ENCODE measurements at places on chromosomes 3 and 15.

GRCh38 chr3:73602170-73602569, 22.6 kb downstream of the PDZRN3 start:
- no peak for DNase-seq

- DNase-seq: no peak
Observed at GRCh38 chr3:121473001-121473400, 72.8 kb downstream of the POLQ start.

- peak; percentile 65 for DNase-seq
Observed at GRCh38 chr3:113212150-113212843, 940 bp downstream of the BOC start.

DNA sequence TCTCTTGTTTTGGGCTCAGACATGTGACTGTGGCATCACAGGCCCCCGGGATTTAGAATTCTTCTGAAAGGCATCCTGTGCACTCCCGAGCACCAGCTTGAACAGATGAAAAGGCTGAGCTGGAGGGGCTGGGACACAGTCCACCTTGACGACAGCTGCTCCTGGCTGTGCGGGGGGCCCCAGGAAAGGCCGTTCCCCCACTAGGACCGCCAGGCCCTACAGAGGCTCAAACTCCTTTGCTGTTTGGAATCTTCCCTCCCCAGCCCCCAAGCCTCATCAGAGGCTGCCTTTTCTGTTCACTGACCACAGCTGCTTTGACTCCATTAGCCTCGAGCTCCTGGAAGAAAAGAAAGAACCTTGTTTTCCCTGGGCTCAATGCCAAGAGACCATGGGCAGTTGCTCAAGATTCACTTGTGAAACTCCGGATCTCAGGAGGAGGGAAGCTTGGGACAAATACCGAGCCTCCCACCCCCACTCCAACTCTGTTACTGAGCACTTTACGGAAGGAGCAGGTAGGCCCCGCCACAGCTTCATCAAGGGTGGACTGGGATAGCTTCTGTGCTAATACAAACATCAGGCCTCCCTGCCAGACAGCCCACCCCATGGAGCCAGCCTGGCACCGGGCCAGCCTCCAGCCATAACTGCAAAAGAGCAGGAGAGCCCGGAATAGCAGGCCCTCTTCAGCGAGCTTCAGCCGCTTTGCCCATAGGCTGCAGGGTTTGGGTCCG, 15.7 kb downstream of the CIDEC start:
- peak; percentile 92 for DNase-seq

DNA sequence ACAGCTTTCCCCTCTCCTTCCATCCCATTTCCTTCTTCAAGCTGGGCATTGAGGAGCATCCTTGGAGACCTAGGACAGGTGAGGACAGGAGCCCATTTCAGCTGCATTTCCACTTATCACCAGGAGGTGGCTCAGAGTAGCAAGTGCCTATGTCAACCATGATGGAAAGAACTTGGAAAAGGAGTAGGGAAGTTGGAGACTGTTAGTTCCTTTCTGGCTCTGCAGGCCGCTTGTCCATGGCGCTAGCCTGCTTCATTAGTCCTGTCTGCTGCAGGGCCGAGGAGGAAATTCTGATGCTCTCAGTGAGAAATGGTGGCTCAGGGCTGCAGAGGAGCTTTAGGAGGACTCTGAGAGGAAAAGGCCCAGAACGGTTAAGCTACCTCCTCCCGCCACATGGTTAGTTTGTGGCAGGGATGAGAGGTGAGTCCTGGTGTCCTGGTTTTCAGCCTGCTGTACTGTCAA, 7.0 kb upstream of the CD276 start:
- DNase-seq: peak; percentile 68

- DNase-seq: no peak
Observed at GRCh38 chr15:34336991-34337556, 507 bp downstream of the SLC12A6 start.

DNA sequence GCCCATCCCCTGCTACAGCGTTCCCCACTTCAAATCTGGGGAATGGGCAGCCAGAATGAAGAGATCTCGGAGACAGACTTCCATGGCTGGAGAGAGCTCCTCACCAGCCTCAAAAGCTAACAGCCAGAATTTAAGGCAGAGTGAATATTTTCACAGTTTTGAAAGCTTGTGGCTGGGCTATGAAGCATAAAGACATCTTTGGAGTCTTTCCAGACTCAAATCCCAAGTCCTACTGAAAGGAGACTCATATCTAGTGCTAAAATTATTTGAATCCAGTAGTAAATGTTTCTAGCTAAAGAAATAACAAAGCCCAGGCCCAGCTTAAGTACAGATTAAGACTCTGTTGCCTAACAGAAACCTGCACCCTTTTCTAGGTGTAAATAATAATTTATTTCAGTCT, 628.4 kb upstream of the ALCAM start:
- DNase-seq: no peak

- no peak for DNase-seq
Observed at GRCh38 chr3:116020495-116020894, 397.2 kb downstream of the GAP43 start.

DNA sequence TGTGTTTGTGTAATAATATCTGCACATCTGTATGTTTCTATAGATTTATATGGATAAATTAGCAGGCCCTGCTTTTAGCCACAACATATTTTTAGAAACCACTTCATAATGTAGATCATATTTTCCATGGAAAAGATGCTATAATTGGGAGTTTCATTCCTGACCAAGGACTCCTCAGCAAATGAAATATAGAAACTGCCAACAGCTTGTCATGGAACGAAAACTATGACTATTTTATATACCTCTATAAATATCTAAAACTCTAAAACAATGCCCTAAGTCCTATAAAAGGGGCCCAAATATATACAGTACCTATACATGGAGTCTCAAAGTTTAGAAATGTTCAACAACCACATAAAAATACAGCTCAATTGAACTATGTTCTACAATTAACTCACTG, 27.9 kb downstream of the EID1 start:
- DNase-seq: no peak

- peak; percentile 35 for DNase-seq
Observed at GRCh38 chr3:18189282-18190050, 235.7 kb downstream of the SATB1 start.
